Uterus (tissue), 4 donors: ENCODE measurements at places on chromosomes 2 and 18. TPM values are rescaled to one million over a fixed set of nuclear protein-coding genes. Genes with fewer than 3 reads are reported as not detected.

AKAIN1 gene
- total RNA-seq: not detected

LAMA3 gene
- total RNA-seq: 59.5 TPM

CDH20 gene
- not detected for total RNA-seq

IFT172 gene
- total RNA-seq: 9.7 TPM

GNAL gene
- 11.5 TPM for total RNA-seq

NEUROD1 gene
- total RNA-seq: not detected

DYNAP gene
- total RNA-seq: not detected

SCTR gene
- total RNA-seq: not detected

RIT2 gene
- total RNA-seq: not detected

POTEC gene
- not detected for total RNA-seq

MTCL1 gene
- total RNA-seq: 8.8 TPM

DNA sequence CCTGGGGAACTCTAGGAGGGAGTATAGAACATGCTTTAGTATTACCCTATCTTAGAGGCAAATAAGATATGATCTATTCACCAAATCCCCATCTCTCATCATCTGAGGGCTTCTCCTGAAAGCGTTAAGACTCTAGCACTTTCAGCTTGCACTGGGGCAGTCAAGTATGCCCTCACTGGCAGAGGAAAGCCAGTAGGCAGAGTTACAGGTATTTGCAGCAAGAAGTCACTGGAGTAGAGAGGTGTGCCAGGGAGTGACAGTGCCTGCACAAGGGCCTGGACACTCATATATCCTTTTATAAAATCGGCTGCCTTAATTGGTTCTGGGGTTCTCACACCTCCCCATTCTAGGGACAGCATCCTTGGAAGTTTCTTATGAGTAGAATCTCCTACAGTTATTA is 31.9 kb upstream of the CCDC85A start:
- no peak for DNase-seq

- DNase-seq: no peak
Observed at GRCh38 chr18:69878213-69878933, 69.3 kb downstream of the CD226 start.

DNA sequence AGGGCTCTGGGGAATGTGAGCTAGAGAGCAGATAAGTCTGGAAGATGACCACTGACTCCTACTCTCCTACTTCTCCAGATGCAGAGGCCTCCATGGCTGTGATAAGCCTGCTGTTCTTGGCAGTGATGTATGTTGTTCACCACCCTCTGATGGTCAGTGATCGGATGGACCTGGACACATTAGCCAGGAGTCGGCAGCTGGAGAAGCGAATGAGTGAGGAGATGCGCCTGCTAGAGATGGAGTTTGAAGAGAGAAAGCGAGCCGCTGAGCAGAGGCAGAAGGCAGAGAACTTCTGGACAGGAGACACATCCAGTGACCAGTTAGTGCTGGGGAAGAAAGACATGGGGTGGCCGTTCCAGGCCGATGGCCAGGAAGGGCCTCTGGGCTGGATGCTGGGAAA is 1.4 kb downstream of the ITPRIPL1 start:
- DNase-seq: no peak

DNA sequence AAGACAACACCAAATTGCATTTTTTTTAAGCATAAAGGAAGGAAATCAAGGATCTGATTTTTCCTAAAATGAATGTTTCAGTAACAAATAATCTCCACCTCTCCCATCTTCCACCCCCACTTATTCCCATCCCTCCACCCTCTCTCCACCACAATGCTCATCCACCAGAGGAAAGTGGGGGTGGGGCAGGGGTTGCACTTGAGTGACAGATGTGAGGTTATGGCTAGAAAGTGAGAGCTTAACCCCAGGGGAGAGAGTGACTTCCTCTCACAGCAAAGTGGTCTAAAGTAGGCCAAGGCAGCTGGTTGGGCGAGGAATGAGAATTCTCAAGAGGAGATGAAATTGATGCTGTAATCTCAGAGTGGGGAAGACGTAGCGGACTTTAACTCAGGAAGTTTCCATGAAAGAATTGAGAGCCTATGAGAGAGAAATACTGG is 104.7 kb downstream of the HNRNPLL start:
- no peak for DNase-seq

- DNase-seq: no peak
Observed at GRCh38 chr2:226828191-226828590, 7.7 kb upstream of the RHBDD1 start.

- DNase-seq: no peak
Observed at GRCh38 chr18:71352618-71353017, 1063.8 kb downstream of the SOCS6 start.

- DNase-seq: no peak
Observed at GRCh38 chr2:62309465-62310091, 113.7 kb downstream of the B3GNT2 start.

- no peak for DNase-seq
Observed at GRCh38 chr2:105313877-105314276, 15.7 kb downstream of the TGFBRAP1 start.

GRCh38 chr2:42851186-42851585 is 58.8 kb upstream of the HAAO start:
- peak; percentile 13 for DNase-seq

DNA sequence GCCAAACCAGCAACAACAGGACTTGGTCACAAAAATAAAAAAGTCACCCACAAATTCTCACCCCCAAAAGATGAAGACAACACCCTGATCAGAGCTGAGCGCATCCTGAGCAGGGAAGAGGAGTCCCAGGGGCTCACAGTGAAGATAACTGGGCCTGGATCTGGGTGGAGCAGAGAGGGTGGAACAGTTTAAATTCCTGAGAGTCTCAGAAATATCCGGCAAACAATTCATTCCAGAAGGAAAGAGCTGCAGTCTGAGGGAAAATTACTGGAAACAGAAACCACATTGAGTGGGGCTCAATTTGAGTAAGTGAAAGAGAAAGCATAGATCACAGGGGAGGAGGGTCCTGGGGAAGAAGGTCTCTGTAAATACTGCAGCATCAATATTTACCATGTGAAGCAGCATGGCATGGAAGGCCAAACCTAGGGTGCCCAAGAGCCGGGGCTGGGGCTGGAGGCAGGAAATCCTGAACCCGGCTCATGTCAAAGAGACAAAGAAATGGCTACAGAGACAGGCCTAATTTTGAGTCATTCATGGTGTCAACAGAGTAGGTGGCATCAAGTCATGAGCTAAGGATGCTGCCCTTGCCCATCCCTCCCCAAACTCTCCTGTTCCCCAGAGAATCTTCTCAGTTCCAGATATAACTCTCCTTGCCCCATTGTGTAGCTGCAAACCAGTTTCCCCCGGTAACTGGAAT is 61.4 kb upstream of the ZBTB7C start:
- DNase-seq: no peak

GRCh38 chr18:45608400-45608799 is 6.9 kb upstream of the SLC14A2 start:
- DNase-seq: no peak

DNA sequence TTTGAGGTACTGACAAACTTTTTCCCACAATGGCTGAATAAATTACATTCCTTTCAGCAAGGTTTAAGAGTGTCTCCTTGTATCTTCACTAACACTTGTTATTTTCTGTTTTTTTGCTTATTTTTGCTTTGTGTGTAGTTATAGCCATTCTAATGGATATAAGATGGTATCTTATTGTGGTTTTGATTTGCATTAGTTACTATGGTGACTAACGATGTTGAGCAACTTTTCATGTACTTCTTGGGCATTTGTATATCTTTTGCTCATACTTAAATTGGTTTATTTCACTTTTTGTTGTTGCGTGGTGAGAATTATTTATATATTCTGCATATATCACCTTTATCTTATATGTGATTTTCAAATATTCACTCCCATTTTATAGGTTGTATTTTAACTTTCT is 79.9 kb upstream of the FSIP2 start:
- DNase-seq: no peak

DNA sequence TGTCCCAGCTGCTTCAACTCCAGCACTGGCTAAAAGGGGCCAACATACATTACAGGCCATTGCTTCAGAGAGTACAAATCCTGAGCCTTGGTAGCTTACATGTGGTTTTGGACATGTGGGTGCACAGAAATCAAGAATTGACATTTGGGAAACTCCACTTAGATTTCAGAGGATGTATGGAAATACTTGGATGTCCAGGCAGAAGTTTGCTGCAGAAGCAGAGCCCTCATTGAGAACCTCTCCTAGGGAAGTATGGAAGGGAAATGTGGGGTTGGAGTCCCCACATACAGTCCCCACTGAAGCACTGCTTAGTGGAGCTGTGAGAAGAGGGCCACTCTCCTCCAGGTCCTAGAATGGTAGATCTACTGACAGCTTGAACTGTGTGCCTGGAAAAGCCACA is 218.0 kb upstream of the CWC22 start:
- DNase-seq: no peak

GRCh38 chr2:144225076-144225475 is 294.8 kb downstream of the ZEB2 start:
- no peak for DNase-seq

GRCh38 chr2:24077535-24077877 is 1.4 kb upstream of the SF3B6 start:
- DNase-seq: no peak

GRCh38 chr2:99695944-99696253 is 206.1 kb upstream of the REV1 start:
- DNase-seq: no peak

DNA sequence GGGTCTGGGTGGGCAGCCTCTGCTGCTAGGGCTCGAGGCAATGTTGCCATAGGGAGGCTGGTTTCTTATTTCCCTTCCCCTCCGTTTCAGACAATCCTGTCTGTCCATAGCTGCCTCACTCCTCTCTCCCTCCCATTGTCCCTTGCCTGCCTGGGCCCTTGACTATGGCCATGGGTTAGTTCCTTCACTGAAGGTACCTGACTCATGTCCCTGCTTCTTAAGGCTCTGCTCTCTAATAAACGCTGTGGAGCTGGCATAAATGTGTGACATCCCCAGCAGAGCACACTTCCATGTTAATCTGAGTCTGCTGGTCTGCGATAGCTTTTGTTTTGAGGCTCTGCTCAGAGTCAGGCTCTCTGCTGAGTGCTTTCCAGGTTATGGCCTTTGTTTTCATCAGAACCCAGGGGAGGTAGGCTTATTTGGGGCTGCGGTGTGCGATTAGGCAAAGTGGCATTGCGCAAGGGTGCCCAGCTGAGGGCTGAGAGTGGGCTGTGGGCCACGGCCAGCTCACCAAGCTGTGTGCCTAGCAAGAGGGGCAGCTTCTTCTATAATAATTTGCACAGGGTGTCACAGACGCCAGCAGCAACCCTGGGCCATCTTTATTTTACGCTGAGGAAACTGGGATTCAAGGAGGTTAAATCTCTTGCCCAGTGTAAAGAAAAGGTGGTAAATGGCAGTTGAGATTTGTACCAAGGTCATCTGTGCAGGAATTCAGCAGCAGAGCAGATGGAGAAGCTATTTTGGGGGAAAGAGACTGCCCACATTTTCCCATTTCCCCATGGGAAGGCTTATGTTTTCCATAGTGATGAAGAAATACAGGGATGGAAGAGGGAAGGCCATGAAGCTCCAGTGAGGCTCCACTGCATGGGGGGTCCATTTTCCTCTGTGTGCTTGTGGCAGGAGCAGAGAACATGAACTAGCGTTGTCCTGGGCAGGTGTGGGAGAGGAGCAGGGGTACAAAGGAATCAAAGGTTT is 25.6 kb downstream of the MRPL33 start:
- no peak for DNase-seq

DNA sequence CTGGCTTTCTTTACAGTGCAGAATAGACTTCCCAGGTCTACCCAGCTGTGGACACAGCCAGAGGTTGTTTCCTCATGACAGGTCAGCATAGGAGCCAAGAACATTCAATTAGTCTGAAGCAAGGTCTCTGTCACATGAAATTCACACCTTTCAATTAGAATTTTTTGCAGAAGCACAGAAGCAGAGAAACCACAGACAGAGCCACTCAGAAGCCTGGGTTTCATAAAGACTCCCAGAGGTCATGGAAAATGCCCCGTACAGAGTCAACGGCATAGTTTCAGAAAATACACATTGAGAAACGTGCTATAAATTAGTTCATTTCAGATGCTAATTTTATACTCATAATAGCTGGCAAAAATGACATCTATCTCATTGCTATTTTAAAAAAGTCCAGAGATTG is 87.0 kb upstream of the TMEM200C start:
- no peak for DNase-seq

DNA sequence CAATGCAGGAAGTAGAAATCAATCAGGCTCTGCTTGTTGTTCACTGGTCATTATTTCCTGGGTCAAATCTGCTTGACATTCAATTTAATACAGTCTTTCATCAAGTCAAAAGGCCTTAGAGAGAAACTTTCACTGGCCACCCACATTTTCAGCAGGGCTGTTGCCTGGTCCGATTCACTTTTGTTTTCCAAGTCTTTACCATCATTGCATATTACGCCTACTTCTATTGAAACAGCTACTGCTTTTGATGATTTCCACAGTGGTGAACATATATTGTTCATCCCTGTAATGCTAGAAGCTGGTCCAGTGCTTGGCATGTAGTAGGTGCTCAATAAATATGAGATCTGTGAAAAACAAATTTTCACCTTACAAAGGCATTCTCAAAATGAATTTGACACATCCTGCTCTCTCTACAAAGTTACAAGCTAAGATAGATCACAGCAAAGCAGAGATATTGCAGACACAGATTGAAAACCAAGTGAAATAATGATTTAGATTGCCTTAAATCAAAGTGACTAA is 600.1 kb downstream of the ARHGAP15 start:
- no peak for DNase-seq

DNA sequence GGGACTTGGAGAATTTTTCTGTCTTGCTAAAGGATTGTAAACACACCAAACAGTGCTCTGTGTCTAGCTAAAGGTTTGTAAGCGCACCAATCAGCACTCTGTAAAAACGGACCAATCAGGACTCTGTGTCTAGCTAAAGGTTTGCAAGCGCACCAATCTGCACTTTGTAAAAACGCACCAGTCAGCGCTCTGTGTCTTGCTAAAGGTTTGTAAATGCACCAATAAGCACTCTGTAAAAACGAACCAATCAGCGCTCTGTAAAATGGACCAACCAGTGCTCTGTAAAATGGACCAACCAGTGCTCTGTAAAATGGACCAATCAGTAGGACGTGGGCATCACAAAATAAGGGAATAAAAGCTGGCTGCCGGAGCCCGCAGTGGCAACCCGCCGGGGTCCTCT is 16.5 kb downstream of the ABI2 start:
- no peak for DNase-seq

DNA sequence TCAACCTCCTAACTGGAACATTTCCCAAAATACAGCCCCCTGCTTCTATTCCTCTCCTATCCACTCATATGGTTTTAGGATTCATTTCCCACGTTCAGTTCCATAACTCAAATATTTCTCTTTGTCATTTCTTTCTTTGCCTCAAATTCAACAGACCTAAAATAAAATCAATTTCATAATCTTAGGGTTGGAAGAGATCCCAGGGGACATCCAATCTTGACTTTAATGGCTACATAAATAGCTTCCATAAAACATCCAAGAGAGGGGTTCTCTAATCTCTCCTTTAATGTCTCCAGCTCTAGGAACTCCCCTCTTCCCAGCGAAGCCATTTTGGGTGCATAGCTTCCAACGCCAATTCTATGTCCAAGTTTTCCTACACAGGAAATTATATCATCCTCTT is 33.8 kb downstream of the RBKS start:
- no peak for DNase-seq

GRCh38 chr2:127361929-127362885 is 25.6 kb downstream of the MAP3K2 start:
- DNase-seq: no peak

GRCh38 chr2:240817496-240818292 is 2.3 kb downstream of the KIF1A start:
- DNase-seq: no peak

GRCh38 chr2:152600697-152601096 is 116.6 kb downstream of the PRPF40A start:
- DNase-seq: no peak

GRCh38 chr2:39099870-39100728 is 20.8 kb downstream of the SOS1 start:
- no peak for DNase-seq
